ENCODE measurements at places on chromosomes 7 and 10. TPM values are rescaled to one million over a fixed set of nuclear protein-coding genes. Genes with fewer than 3 reads are reported as not detected.

MBL2 gene
- not detected for total RNA-seq

AMPH gene
- 81.4 TPM for total RNA-seq

FXYD4 gene
- total RNA-seq = not detected

DNA sequence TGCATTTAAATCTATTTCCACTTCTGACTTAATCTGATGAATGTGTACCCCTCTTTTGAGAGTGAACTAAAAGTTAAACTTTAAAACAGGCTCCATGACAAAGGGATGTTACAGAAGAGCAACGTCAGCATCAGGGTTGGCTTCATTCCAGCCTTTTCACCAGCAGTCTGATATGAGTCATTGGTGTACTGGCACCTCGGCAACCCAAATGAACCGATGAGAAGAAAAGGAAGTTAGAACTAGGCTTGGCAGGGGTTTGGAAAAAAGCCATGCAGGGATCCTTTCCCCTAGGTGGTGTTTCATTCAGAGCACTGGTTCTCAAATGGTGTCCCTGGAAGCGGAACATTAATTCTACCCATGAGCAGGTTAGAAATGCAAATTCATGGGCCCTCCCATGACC, 53.6 kb downstream of the SEC61G start:
- peak; percentile 7 for DNase-seq

- DNase-seq = no peak
These were observed 6.9 kb upstream of the SUN1 start for GRCh38 chr7:825386-825785.

- no peak for DNase-seq
These were observed 45.7 kb downstream of the PAPSS2 start for GRCh38 chr10:87705339-87705738.

DNA sequence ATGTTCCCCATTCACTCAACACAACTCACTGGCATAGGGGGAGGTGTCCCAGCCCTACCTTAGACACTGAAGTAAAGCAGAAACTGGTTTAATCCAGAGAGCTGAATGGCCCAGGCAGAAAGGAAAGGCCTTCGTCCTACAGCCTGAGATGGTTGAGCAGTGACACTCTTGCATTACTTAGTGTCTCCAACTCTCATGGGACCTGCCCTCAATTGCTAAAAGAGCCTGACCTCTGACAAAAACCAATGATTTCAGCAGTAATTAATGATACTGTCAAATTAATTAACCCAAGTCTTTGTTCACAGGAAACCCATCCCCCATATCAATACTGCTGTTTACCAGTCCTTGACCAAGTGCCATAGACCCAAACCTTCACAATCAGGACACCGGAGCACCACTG, 48.6 kb downstream of the ICA1 start:
- DNase-seq = no peak

GRCh38 chr10:3820255-3820654, 35.2 kb upstream of the KLF6 start:
- DNase-seq = no peak

All from spinal cord (tissue), 10 donors.